ENCODE measurements at places on chromosomes 12 and 14.

GRCh38 chr14:33483110-33483509 lies 467.8 kb downstream of the EGLN3 start:
- DNase-seq = no peak

DNA sequence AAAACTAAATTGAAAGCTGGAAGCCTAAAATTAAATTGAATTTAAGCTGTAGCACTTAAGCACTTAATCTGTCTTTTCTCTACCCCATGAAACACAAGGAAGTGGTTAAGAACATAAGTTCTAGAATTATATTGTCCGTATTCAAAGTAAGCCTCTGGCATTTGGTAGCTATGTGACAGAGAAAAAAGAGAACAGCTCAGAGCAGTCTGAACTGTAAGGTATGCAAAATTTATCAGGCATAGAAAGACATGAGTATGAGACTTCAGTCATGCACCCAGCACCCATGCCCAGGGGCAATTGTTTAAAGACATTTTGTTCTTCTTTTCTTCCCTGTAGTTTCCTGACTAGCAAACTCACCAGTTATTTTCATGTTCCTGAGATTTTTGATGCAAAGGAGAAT lies 116.7 kb downstream of the KCNMB4 start:
- no peak for DNase-seq

GRCh38 chr12:54744590-54744989 lies 96.4 kb upstream of the DCD start:
- DNase-seq = no peak

DNA sequence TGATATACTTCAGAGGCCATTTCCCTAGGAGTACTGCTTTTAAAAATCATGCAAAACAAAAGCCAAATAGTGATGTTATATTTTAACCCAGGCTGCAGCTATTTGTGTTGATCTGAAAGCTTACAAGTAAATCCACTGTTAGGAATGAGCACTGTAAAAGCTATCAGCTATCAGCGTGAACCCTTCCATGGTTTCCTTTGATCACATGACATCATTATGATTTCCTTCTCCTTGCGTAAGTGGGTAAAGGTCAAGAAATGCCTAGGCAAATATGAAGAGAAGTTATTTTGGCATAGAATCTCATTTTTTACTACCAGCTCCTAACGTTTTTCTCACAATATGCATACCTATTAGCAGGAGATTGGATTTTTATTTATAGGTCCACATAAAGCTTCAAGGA lies 48.6 kb upstream of the CATSPERB start:
- no peak for DNase-seq

- DNase-seq = no peak
These were observed 121.2 kb downstream of the DIP2B start for GRCh38 chr12:50626026-50626425.

DNA sequence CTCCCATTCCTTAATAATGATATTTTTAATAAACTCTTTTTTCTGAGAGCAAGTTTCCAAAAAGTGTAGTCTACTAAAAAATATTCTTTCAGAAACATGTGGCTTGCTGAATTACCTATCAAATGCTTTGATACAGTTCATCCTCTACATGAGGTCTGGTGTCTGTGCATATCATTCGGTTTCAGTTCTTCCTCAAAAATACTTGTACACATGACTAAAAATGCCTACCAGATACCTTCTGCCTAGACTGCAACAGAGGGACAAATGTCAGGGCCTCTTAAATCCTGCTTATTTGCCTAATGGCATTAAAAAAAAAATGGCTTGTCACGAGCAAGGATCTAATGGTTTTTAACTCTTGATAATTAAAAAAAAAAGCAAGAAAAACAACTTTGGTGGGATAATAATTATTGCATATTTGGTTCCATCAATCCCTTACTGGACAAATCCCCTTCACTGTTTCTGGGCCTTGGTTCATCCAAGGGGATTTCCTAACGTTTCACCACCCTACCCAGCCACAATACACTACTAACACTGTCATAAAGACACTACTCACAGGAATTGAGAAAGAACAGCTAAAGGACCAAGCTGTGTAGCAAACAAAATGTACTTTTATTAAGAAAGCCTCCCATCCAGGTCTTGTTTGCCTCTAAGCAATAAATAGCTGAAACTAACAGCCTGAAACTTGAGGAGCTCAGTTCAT lies 45.7 kb downstream of the PARP11 start:
- no peak for DNase-seq

DNA sequence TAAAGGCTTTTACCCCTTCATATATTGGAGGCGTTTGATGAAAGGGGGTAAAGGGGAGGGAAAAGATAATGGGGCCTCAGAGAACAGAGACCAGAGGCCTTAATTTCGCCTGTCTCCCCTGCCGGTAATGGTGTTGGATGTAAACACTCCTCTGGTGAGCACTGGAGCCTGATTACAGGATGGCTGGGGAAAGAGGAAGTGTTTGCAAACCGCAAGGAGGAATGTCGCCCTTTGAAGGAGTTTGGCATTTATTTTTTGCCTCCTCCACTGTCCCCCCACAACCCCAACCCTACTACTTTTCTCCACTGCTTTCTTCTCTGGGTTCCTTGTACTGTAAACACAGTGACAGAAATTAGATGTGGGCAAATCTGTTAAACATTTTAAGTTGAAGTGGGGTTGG lies 211.9 kb upstream of the TBX3 start:
- DNase-seq = peak; percentile 25
